ENCODE measurements at places on chromosomes 5 and 9.

DNA sequence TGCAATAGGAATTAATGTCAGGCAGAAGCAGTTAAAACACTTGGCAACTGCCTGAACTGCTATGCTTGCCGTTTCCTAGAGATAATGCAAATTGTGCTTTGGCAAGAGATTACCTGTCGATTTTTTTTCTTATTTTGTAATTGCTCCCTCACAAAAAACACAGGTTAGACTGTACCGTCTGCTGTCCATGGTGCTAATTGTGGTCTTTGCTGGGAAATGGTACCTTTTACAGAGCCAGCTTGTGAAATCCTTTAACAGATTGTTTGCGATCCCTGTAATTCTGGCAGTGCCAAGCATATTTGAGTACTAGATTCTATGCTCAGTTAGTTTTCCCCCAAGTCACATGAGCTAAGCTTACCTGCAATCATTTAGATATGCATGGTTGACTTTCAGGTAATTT is 2125.8 kb upstream of the WWC1 start:
- no peak for DNase-seq

DNA sequence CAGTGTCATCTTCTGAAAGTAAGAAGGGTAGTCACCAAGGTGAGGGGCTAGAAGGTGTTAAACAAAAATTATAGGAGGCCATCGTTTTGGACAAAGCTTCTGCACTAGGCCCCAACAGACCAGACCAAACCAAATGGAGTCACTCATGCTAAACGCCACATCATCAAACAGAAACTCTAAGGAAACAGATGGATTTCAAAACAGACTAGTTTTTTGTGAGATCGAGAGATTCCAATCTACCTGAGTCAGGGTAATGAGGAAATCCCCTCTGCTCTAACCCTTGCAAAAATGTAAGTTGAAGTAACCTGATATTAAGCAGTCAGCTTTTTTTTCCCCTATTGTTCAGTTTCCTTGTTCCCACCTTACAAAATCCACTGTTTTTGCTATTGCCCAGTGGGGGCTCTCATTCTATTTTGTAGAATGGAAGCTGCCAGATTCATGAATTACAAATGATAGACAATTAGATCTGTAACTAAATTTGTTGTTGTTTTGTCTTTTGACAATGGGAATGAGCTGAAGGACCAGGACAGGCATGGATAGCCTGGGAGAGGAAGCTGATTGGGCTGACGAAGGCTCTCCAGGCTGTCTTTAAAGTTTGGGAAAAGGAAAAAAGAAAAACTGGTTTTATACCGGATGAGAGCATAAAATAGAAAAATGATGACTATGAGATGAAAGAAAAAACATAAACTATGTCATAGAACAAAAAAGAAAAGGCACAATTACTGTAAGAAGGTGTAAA is 94.7 kb upstream of the ADAMTSL1 start:
- DNase-seq, result no peak

- DNase-seq, result no peak
Observed at GRCh38 chr9:72592502-72593403, 71.3 kb downstream of the TMC1 start.

DNA sequence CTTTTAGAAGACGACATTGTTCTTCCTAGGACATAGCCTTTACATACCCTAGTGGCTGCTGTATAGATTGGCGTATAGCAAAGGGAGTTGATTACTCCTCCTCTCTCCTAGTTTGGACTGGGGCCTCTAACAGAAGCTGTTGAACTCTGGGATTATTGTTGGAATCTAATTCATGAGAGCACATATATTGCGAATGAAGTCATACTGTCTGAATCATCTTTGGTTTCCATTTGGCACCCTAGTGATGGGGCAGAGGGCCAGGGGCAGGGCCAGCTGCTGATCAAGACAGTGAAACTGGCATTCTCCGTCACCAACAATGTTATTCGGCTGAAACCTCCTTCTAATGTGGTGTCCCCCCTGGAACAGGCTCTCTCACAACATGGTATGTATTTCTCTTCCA is 40.3 kb downstream of the NUP188 start:
- DNase-seq, result no peak

DNA sequence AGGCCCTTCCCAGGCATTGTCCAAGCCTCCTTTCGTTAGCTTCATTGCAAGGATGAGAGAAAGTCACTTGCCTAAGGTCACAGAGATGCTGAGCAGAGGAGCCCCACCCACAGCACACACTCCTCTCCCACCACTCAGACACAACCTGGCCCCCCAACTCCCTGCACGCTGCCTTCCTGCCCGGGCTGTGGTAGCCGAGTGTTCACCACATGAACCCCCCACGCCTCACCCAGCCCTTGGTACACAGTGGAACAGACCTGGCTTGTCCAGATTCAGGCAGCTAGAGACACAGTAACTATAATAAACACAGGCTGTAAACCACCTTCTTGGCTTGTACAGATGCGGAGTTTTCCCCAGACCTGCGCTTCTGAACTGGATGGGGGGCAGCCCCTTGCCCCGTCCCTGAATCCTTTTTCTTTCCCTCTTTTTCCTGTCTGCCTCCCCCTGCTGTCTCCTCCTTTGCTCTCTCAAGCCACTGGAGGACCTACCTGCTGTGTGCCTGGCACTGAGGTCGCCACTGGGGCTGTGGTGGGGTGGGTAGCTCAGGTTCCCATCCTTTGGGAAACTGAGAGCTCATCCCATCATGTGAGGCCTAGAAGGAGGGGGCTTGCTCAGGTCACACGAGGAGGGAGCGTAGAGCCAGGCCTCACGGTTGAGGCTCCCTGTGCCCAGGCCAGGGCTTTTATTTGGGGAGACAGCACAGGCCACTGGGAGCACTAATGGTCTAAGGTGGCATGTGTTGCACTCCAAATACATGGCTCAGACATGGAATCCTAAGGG is 55.7 kb upstream of the SYNPO start:
- DNase-seq, result no peak

GRCh38 chr9:92729735-92730155 is 34.9 kb downstream of the BICD2 start:
- no peak for DNase-seq

DNA sequence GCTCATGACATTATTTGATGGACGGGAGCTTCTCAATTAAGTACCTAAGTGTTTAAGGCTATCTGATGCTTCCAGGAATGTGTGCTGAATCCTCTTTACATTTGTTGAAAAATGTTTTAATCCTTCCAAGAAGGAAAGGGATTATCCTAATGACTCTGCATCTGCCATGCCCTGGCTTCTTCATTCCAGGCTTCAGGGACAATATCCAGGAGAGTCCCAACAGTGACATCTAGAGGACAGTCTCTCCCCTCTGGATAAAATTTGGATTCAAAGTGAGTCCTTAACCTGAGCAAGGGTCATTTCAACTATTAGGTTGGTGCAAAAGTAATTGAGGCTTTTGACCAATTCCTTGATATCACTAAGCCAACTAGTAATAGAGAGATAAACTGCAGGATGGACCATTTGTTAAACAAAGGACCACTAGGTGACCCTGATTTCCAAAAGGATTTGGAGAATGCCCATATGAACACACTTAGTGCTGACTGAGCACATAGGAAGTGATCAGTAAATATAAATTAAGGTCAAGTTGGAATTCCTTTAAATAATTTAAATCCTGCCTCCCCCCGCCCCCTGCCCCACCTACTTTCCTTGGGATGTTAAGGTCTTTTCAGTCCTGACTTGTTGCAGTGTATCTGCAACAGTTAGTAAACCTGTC is 19.1 kb downstream of the TNFSF8 start:
- DNase-seq, result no peak

- DNase-seq, result no peak
Observed at GRCh38 chr9:96420468-96421219, 2.5 kb upstream of the ZNF367 start.

GRCh38 chr5:88664645-88665044 is 218.3 kb downstream of the MEF2C start:
- no peak for DNase-seq

DNA sequence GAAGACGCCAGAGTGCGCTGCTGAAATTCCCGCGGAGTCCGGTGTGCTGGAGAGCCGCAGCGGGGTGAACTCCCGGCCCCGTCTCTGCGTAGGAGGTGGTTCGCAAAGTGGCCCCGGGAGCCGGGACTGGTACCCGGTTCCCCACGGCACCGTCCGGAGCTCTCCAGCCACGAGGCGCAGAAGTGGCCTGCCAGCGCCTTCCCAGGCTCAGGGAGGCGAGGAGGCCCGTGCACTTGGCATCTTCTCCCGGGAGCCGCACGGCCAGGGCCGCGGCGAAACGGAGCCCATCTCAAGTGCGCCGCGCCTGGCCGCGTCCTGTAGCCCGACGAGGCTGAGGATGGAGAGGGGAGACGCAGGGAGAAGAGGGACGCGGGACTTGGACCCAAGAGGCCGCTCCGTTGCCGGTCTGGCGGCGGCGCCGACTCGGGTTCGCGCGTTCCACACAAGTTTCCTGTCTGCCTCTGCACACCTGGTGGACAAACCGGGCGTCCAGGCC is 1.1 kb upstream of the IRX1 start:
- DNase-seq, result peak; percentile 79

- DNase-seq, result no peak
Observed at GRCh38 chr9:4380406-4380805, 80.5 kb upstream of the GLIS3 start.

GRCh38 chr9:116706310-116707290 is 19.5 kb downstream of the TRIM32 start:
- DNase-seq, result no peak

DNA sequence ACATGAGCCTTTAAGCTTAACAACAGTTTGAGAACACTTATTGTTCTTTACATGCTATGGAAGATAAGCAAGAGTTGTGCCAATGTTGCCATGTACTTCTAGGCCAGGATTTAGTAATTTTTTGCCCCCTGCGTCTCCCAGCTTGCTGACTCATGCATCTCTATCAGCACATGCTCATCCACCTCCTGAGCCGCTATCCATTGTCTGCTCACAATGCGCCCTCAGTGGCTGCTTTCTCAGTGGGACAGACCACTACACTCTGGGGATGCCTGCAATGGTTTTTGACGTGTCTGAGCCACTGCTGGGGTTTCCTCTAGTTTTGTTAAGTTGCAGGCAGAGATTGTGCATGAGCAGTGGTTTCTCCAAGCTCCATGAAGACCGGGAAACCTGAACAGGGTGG is 50.9 kb upstream of the PHF2 start:
- no peak for DNase-seq

DNA sequence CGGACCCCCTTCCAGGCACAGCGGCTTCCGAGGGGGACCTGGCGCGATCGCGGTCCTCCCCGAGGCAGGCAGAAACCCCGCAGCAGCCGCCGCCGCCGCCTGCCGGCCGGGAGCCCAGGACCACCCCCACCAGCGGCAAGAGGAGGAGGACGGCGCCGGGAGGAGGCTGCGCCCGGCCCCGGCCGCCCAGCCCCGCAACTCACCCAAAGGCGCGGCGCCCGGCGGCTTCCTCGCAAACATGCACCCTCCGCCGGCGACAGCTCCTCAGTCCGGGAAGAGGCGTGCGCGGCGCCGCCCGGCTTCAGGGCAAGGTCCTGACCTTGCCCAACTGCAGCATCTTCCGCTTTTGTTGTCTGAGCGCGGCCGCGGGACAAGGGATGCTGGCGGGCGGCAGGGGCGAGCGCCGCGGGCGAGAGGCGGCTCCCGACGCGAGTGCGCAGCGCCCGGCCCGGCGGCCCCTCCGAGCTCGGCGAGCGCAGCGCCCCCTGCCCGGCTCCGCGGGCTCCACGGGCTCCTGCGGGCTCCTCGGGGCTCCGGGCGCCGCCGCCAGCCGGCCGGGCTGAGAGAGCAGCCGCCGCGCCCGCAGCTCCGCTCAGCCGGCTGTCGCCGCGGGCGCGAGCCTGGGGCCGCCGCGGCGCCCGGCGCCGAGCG is 507 bp downstream of the CTNND2 start:
- DNase-seq, result peak; percentile 79

DNA sequence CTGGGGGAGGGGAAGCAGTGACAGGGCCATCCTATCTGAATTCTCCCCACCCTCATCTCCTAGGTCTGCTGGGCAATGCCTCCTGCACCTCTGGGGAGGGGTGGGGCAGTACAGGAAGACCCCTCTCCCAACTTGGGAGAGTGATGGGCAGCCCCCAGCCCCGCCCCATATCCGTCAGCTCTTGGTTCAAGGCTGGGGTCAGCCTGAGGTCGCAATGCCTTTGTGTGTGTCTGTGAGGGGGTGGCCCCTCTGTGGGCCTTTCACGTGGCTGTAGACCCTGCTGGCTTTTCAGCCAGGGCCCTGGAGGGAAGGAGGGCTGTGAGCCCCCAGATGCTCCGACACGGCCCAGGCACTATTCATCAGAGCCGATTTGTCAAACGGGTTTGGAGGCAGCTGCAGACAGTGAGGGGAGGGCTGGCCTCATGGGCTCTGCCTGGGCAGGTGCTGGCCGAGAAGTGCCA is 49.5 kb upstream of the RNU6ATAC start:
- DNase-seq, result no peak

DNA sequence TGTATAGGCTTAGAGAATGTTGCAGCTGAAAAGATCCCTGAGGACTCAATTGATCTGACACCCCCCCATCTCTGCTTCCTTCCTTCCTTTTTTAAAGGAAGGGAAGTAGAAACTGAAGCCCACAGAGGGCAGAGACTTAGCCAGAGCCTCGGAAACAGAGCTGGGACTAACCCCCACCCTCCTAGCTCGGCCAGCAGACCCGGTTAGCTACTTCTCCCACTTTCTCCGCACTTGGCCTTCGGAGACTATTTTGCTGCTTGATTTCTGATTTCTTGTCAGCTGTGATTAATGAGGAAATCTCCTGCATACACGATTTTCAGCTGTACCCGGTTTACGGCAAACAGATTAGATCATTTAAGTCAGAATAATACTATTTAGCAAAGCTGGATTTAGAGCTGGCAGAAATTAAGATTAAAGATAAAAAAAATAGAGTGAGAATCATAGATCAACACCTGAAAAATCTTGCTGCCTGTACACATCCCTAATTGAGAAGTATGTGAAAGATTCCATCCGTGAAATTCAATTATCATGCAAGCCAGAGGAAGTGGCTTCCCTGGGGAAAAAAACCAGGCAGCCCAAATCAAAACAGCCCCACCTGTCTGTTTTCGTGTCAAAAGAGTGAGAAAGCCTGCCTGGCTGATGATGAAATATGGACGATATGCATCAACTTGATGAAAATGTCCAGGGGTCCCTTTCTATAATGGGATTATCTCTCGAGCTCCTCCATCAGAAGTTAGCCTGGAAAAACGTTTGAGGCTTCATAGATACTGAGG is 159.5 kb upstream of the SHB start:
- peak; percentile 44 for DNase-seq

GRCh38 chr9:123893115-123893514 is 36.8 kb downstream of the DENND1A start:
- no peak for DNase-seq

GRCh38 chr9:138043411-138044345 is 166.1 kb downstream of the CACNA1B start:
- peak; percentile 36 for DNase-seq

DNA sequence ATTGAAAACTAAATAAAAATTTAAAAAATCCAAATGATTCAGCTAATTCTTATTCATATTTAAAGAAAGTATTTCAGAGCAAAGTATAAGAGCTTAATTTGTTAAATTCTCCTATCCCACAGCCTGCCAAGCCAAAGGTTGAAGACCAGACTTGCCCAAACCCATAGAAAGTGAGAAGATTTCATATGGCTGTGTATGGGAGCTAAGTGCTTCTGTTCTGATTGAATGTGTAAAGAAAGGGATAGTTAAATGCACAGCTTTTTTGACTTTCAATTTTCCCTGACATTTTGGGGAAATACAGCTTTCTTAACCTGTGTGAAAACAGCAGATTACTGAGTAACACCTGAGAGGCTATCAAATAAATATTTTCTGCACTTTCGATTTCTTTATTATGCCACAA is 125.0 kb upstream of the MTAP start:
- DNase-seq, result no peak

GRCh38 chr5:9198394-9198793 is 347.5 kb downstream of the SEMA5A start:
- no peak for DNase-seq

GRCh38 chr5:179275941-179276837 is 69.1 kb downstream of the ADAMTS2 start:
- no peak for DNase-seq

Data from ecto neural progenitor cell (in vitro differentiated cells).